Uterus (tissue), 4 donors: ENCODE measurements at places on chromosomes 16 and 17. TPM values are rescaled to one million over a fixed set of nuclear protein-coding genes. Genes with fewer than 3 reads are reported as not detected.

GRCh38 chr17:48438516-48439061 is 8.6 kb upstream of the SKAP1 start:
- no peaks in the 10 kb centered on the region for H3K4me1 ChIP-seq
- H3K36me3 ChIP-seq, result no peaks in the 10 kb centered on the region
- no peak overlapping the region for H3K4me3 ChIP-seq
- H3K27ac ChIP-seq, result no peak overlapping the region
- H3K27me3 ChIP-seq, result no peaks in the 10 kb centered on the region

- no peaks in the 10 kb centered on the region for H3K4me1 ChIP-seq
- H3K36me3 ChIP-seq, result no peaks in the 10 kb centered on the region
- DNase-seq, result peak; percentile 79
- peak overlapping the region; percentile 73 for H3K27ac ChIP-seq
- no peaks in the 10 kb centered on the region for H3K27me3 ChIP-seq
Observed at GRCh38 chr17:45371414-45372324, 54.8 kb upstream of the MAP3K14 start.

Gene OR3A2
- total RNA-seq, result not detected

Gene CSHL1
- total RNA-seq, result not detected

DNA sequence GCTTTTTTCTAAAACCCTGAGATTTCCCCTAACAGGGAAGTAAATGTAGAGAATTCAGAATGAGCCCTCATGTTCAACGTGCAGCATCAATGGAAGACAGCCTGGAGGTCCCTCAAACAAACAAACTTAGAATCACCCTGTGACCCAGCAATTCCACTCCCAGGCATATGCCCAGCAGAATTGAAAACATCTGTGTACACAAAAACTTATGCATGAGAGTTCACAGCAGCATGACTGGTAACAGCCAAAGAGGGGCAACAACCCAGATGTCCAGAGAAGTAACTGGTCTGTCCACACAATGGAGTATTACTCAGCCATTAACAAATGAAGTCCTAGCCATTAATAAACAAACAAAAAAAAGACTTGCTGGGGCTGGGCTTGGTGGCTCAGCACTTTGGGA is 252.7 kb downstream of the PARN start:
- no peak for DNase-seq
- H3K27ac ChIP-seq, result no peak overlapping the region
- no peaks in the 10 kb centered on the region for H3K27me3 ChIP-seq

- DNase-seq, result no peak
- no peaks in the 10 kb centered on the region for H3K27me3 ChIP-seq
- no peaks in the 10 kb centered on the region for H3K4me1 ChIP-seq
- H3K27ac ChIP-seq, result no peak overlapping the region
- no peak overlapping the region for H3K4me3 ChIP-seq
Observed at GRCh38 chr16:4814542-4815173, 12.2 kb upstream of the ROGDI start.

Gene SHBG
- total RNA-seq, result not detected

GRCh38 chr16:78791926-78792325 is 692.5 kb downstream of the WWOX start:
- H3K27me3 ChIP-seq, result no peaks in the 10 kb centered on the region
- no peaks in the 10 kb centered on the region for H3K36me3 ChIP-seq
- H3K27ac ChIP-seq, result no peak overlapping the region
- no peak for DNase-seq

DNA sequence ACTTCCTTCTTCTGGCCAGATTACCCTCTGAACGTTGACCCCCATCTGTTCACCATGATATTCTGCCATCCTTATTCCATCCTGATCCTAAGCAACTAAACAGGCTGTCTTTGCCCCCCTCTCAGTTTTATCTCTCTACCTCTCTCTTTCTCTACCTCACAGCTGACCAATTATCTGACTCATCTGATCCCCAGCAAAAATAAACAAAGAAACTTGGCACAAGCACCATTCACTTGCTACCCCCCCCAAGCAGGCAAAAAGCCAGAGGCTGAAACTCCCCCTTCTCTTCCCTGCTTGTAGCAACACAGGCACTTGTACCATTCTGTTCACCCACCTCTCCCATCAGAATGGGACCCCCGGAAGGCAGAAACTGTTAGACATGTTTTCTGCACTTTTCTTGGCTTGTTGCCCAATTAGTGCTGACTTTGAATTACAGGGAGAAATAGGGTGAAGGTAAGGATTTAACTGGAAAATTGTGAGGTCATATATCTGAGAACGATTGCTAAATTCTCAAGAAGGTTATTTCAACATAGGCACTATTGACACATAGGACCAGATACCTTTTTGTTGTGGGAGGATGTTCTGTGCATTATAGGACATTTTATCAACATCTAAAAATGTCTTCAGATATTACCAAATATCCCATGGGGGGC is 163.2 kb downstream of the TOX3 start:
- no peak for DNase-seq
- no peak overlapping the region for H3K4me3 ChIP-seq
- no peaks in the 10 kb centered on the region for H3K4me1 ChIP-seq
- no peaks in the 10 kb centered on the region for H3K36me3 ChIP-seq
- no peak overlapping the region for H3K27ac ChIP-seq

Gene ST6GALNAC1
- 1.8 TPM for total RNA-seq

GRCh38 chr17:79154446-79154845 is 79.8 kb downstream of the ENGASE start:
- no peaks in the 10 kb centered on the region for H3K27me3 ChIP-seq
- H3K36me3 ChIP-seq, result no peaks in the 10 kb centered on the region
- no peak overlapping the region for H3K4me3 ChIP-seq
- no peaks in the 10 kb centered on the region for H3K4me1 ChIP-seq

DNA sequence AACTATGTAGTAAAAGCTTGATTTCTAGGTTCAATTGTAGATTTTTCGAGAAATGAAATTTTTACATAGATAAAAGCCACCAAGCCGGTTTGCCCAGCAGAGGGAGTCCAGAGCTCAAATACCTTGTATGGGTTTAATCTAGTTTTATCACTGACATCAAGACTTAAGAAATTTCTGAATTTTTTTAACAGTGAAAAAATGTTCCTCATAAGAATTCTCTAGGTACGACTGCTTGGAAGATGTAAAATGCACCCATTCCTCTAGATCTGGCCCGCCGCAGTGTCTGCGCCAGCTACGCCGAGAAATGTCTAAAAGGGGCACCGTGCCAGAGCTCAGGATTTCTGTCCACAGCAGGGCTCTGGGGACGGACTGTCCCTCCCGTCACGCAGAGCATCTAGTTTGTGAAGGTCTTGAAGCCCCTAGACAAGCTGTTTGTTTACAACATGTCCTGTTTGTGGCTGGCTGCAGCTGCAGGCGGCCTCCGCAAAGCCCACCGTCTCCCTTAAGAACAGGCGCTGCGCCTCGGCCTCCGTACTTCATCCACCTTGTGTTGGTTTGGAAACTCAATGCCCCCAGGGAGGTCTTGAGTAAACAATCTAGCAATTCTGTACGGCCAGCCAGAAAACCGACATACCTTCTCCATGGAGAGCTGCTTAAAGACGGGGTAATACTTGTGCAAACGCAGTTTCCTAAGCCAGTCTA is 24.8 kb downstream of the MAP1LC3B start:
- H3K27me3 ChIP-seq, result no peaks in the 10 kb centered on the region
- H3K4me3 ChIP-seq, result no peak overlapping the region
- DNase-seq, result peak; percentile 47

- H3K4me1 ChIP-seq, result no peaks in the 10 kb centered on the region
- no peak for DNase-seq
- no peak overlapping the region for H3K27ac ChIP-seq
- no peaks in the 10 kb centered on the region for H3K36me3 ChIP-seq
- no peak overlapping the region for H3K4me3 ChIP-seq
- no peaks in the 10 kb centered on the region for H3K27me3 ChIP-seq
Observed at GRCh38 chr16:73996624-73997339, 299.8 kb upstream of the PSMD7 start.

GRCh38 chr17:80924807-80925610 is 66.6 kb upstream of the CHMP6 start:
- peaks cover 11% of the 10 kb centered on the region for H3K4me1 ChIP-seq
- H3K4me3 ChIP-seq, result no peak overlapping the region
- H3K36me3 ChIP-seq, result no peaks in the 10 kb centered on the region
- no peaks in the 10 kb centered on the region for H3K27me3 ChIP-seq

Gene CCDC154
- 0.51 TPM for total RNA-seq
